ENCODE measurements at places on chromosomes 6 and 20.
A peak's percentile ranks its signal among the peaks of the same experiment; 100 is the strongest.

DNA sequence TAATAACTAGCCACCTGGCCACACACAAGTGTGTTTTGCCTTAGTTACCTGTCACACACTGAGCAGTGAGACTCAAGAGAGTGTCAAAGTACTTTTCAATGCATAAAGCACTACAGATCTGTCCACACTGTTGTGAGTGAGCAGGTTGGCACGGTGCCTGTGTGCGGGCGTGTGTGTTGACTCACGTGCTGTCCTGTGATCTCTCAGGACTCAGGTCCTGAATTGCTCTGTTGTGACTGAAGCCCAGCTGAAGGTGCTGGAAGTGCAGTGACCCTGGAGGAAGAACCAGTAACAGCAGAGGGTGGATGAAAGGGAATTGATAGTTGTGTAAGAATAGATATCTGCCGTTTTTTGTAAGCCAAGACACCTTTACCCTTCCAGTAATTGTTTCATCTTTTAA lies 18.3 kb downstream of the SLC16A10 start:
- no peak for DNase-seq

DNA sequence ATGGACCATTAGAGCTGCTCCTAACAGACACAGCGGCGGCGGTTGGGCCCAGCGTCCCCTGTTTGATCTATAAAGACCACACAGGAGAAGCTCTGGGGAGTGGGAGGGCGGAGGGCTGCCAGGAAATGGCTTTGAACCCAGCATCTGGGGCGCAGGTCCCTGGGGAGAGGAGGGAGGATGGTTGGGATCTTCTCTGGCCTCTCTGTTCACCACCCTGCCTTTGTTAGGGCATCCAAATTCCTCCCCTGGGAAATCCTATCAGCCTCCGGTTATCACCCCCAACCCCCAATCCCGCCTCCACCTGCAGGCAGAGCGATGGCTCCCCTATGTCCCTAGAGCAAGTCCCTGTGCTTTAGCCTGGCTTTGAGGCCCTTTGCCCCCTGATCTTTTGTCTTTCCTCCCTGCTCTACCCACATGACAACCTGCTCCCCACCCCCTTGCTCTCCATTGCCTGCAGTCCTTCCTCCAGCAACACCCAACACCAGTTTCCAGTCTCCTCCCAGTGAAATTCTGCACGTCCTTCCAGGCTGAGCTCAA lies 7.1 kb downstream of the XKR7 start:
- no peak for DNase-seq

- no peak for DNase-seq
Observed at GRCh38 chr6:16956361-16956760, 145.5 kb upstream of the STMND1 start.

DNA sequence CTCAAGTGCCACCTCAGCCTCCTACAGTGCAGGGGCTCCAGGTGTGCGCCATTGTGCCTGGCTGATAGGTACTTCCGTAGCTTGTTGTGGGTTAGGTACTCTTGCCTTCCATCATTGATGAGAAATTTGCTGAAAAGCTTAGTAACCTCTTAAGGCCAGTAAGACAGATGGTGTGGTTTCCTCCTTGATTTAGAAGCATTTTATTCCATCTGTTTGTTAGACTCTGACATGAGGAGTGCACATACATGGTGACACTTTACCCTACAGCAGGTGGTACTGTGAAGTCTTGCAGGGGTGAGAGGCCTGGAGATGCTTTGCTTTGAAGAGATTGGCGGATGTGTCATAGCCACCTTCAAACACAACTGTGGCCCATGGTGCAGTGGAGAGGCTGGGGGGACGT lies 14.8 kb upstream of the MTG2 start:
- DNase-seq, result no peak

GRCh38 chr6:2225422-2226392 lies 19.7 kb downstream of the GMDS start:
- no peak for DNase-seq

DNA sequence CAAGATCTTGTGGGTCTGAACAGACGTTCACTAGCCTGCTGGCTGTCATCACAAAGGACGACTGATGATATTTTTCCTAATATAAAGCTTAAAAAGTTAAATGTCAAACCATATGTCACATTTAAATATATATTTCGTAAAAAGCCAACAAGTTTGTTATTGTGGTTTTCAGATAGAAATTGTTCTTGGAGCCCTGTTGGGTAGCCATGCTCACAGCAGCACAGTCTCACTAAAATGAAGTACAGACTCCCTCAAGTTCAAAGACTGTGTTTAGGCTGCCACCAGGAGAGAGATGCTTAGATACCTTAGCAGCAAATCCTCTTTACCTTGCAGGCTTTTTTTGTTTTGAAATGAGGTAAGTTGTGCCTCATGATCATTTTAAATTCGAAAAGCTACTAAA lies 17.8 kb downstream of the EEF1E1 start:
- DNase-seq, result no peak

GRCh38 chr6:170144571-170145271 lies 146.2 kb downstream of the DLL1 start:
- no peak for DNase-seq

DNA sequence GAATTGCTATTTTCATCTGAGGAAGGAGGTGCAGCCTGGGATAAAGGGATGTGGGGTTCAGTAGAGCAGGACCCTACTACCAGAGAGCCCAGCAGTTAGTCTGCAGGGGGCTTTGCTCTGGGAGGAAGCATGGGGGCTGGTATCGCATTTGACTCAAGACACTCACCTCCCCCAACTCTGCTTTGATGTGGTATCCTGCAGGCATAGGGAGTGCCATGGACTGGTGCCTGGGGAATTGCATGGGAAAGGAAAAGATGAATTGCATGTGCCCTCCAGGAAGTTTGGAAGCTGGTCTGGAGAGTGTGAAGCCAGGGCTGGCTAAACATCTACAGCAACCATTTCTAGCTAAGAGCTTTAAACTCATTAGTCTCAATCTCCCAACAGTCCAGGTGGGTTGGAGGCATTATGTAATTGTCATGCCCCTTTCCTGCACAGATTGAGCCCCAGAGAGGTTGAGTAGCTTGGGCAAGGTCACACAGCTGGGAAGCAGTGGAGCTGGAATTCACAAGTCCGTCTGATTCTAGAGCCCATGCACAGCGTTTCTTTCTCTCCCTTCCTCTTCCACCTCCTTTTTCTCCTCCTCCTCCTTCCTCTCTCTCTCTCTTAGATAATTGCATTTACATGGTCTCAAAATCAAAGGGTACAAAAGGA lies 26.2 kb upstream of the PNPLA1 start:
- no peak for DNase-seq

DNA sequence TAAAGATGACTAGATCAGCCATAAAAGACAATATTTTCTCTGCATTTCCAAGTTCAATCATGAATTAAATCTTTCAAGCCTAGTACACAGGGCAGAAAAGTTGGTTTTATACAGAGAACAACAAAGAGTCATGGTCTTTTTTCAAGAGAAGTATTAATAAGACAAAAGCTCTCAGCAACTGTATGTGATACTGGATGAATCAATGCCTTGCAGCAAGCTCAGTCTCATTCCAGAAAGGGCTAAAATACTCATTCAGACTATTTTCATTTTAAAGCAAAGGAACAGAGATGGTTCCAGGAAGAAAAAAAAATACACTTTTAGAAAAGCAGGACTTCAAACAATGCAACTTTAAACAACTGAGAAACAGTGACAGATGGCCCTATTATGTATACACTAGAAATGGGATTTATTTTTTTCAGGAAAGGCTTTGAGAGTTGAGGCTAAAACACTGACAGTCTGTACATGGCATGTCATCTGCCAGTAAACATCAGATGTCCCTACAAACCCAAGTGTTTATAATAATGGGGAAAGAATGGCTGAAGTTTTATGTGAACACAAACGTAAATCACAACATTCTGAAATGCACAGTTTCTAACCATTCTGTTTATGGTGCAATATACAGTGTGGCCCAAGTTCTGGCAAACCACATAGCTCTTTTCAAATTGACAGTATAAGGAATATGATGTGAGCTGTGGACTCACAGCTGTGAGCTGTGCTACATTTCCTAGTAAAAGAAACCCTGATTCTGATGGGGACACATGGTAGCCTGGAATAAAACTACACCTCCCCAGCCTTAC lies 114.3 kb upstream of the DST start:
- DNase-seq, result no peak

DNA sequence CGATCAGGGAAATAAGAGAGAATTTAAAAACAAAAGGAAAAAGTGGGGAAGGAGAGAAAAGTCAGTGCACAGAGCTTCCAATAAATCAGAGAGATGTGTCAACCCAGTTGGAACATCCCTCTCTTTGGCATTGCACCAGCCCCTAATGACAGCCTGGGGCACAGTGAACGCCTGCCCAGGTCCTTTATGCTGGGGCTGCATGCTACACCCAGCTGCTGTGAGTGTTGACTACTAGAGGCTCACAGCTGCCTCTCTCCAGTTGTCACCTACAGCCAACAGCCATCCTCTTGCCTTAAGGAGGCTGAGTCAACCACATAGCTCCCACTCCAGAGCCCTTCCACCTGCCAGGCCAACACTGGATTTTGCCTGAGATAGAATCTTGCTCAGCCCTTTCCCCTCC lies 19.0 kb downstream of the OR2H2 start:
- DNase-seq, result no peak

DNA sequence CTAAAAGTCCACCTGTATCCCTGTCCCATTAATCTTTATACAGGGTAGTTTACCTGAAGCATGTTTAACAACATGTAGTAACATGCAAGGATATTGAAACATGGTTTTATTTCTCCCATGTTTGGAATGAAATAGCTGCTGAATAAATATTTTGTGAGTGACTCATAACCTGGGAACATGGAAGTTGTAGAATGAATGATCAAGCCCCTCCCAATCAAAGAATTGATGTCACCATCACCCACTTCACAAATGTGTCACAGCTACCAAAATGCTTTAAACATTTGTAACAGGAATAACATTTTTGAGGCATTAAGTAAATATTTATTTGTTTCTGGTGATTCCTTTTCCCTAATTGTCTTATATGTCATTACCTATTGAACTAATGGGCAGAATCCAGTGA lies 58.9 kb upstream of the TNFAIP3 start:
- no peak for DNase-seq

DNA sequence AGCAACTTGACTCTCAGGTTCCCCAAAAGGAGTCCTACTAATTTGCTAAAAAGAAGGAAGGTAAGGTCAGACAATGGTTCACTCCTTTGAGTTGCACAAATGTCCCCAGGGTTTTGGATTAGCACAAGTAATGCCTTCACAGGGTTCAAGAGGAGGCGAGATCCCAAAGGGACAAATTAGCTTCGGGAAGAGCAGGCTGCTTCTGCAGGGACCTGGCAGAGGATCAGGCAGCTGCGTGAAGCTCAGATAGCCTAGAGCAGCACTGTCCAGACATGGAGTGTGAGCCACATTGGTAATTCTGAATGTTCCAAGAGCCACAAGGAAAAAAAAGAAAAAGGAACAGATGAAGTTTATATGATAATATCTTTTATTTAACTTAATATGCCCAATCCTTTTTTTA lies 115.4 kb downstream of the CFAP61 start:
- no peak for DNase-seq

DNA sequence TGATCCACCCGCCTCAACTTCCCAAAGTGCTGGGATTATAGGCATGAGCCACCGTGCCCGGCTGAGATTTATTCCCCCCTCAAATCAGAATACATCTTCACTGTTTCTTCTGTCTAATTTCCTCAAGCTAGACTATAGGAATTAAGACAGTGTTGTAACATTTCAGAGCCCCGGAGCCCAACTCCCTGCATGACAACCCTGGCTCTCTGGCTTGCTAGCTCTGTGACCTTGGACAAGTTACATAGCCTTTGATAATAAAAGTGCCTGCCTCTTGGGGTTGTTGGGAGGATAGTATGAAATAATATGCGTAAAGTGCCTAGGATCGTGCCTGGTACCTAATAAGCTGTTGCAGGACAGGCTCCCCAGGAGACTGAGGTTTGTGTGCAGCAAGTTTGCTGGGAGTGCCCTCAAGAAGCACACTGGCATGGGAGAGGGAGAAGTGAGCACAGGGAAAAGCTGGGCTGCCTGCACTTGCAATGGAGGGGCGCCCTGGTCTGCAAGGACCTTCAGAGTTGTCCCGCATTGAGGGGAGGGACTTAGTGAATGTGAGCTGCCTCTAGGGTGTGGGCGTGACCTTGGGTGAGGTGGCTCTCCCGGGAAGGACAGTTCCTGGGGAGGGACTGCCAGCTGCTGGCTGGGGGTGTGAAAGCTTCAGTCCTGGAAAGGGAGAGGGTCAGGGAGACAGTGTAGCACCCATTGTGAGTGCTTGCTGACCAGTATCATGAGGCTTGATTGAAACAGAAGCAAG lies 43.4 kb downstream of the TAF8 start:
- DNase-seq, result no peak

DNA sequence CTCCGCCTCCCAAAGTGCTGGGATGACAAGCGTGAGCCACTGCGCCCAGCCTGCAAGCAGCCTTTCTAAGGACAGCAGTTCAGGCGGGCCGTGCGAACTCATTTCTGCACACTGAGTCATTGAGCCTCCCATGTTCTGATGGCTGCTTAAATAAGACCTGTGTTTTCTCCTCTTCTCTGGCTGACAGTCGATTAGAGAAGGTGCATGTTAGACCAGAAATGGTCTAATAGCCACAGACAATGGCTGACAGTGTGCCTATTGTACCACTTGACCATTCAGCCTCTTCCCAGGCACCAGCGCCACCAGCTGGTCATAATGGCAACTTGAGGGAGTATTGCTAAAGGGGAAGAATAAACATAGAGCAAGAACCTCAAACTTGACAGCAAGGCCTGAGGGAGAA lies 6.2 kb downstream of the CST11 start:
- DNase-seq, result no peak

- peak; percentile 95 for DNase-seq
Observed at GRCh38 chr6:32952817-32953739, at the start of gene HLA-DMA. Gene HLA-DMA, minus strand, starts transcription at chr6:32953097. Its CDS starts 61 bp downstream, at chr6:32953036.

- no peak for DNase-seq
Observed at GRCh38 chr20:19872001-19872400, 113.9 kb downstream of the RIN2 start.

- no peak for DNase-seq
Observed at GRCh38 chr6:99349171-99350141, at the start of gene FAXC. Gene FAXC, minus strand, starts transcription at chr6:99349674. Its CDS starts 302 bp downstream, at chr6:99349372.

DNA sequence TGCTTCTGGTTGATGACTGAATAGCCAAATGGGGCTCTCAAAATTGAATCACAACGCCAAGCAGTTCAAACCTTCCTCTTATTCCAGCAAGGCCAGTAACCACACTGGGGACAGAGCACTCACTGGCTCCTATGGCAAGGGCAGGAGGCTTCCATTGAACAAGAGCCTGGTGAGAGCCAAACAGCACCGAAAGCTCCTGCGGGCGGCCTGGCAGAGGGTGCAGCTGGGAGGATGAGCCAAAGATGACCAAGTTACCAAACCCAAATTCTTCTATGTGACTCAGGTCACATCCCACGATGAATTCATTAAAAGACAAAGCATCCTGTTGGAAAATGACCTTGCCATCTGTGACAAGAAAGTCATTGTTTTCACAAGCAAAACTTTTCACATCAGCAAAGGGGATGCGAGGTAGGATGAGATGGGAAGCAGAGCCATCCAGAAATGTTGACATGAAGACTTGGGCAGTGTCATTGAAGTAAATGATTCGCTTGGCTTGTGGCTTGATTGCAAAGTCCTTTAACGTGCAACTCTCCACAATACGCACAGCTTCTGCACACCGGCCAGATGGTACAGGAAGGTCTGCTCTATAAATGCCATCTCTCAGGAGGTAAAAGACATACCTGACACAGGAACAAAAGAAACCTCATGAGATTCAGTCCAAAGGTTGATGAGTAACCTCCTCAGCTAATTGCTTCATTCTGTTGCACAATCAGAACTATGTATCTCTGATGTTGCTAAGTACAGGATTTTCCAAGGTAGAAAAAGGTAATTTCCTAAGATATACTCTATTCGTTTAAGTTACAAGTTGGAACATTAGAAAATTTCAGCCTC lies 36.3 kb downstream of the ROS1 start:
- no peak for DNase-seq

GRCh38 chr6:4506792-4507191 lies 269.4 kb upstream of the CDYL start:
- DNase-seq, result peak; percentile 35
